ENCODE measurements at places on chromosomes 3 and 15.

- no peak for DNase-seq
Observed at GRCh38 chr3:23723930-23724329, 81.8 kb upstream of the UBE2E1 start.

DNA sequence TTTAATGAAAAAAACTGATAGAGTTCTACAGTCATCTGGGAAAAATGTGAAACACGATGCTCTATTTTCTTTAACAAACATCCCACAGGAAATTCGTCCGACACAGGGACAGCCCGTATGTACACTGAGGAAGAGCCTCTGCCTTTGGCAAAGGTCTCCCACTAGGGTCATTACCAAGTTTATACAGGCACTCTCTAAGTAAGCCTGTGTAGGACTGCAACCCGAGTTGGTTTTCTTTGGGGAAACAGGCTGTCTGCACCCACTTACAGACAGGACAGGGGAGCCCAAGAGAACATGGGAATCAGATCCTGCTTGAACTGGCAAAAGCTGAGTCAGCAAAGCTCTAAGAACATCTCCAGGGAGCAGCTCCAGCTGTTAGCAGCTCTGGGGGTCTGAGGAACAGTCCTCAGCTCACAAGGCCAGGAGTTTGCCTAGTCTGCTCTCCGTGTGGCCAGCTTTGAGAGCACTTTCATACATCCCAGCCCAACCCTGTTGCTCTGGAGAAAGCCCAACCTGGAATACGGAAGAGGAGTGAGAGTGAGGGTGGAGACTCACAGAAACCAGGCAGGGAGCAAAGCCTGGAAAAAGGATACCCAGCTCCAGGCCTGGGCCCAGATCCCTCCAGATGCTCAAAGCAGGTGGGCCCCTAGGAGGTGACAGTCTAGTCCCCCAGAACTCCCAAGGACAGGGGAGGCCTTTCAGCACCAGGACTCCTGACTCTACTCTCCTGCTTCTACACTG, 1.9 kb downstream of the TBC1D2B start:
- DNase-seq, result no peak

- DNase-seq, result no peak
Observed at GRCh38 chr3:23203708-23204330, 692 bp downstream of the UBE2E2 start.

- no peak for DNase-seq
Observed at GRCh38 chr15:87727073-87727472, 529.5 kb downstream of the NTRK3 start.

DNA sequence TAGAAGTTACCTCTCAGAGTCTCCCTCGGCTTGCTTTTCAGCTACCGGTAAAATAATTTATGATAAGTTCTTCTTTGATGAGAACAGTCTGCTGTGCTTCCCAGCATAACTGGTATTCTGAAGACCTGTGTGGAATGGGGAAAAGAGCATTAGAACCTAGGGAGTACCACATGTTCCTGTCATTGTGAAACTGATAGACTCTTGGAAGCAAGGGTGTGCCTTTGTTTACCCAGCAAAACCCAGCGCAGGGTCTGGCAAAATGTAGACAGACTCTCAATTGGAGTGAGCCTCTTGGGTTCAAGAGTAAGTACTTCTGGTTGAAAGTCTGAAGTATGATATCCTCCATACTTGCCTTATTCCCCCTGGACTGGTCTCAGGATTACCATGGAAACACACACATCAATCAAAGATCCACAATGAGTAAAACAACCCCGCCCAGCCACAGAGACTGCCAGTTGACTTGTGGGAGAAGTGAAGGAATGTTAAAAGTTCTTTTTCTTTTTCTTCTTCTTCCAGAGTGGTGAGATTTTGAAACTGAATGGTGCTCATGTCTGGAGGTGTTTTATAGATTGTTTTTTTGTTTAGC, 652.4 kb upstream of the NAALADL2 start:
- no peak for DNase-seq

DNA sequence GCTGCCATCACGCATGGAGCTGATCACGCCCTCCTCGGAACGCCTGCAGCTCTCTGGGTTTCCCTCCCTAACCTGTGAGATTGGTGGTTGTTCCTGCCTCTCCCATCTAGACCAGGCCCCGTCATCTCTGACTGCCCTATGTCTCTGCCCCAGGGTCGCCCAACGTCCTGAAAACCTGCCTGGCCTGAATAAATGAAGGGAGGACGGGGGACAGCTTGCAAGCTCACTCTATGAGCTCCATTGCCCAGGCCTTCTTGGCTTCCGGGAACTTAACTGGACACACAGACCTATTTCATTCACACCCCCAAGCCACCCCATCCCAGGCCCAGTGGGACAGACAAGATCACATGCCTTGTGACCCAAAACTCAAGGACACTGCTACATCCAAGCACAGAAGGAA, 274.2 kb downstream of the XXYLT1 start:
- DNase-seq, result no peak
